ENCODE measurements at places on chromosomes 12 and 14.
A peak's percentile ranks its signal among the peaks of the same experiment; 100 is the strongest.

- DNase-seq, result no peak
These were observed 93.6 kb downstream of the PELI2 start for GRCh38 chr14:56211844-56212243.

DNA sequence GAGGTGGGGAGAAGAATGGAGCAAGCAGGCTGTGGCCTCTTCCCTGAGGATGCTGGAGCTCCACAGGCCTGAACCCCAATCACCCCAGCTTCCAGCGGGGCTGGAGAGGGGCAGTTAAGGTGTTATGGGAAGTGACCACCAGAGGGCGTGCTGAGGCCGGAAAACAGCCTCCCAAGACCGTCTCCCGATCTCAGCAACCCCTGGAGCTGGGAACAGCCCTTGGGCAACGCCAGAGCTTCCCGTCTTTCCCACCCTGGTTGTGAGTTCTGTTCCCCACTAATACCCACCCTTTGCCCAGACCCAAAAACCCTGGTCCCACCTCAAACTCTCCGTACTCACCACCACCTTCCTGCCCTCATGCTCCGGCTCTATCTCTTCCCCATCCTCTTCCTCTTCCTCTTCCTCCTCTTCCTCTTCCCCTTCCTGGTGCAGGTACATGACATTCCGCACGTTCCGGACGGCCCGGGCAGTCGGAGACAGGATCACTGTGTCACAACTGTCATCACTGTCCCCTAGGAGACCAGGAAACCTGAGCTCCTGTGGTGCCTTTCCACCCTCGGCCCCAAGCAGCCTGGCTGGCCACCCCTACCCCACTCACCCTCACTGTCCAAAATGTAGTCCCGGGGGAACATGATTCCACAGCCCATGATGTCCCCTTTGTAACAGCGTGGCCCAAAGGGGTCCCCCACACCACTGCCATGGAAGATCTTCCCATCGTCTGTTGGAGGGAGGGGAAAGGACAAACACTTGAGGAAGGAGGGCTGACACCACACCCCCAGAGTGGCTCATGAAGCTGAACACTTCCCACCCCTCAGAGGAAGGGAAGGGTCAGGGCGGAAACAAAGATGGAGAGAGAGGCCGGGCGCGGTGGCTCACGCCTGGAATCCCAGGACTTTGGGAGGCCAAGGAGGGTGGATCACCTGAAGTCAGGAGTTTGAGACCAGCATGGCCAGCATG is 12.9 kb downstream of the SPRYD3 start:
- DNase-seq, result peak; percentile 55

- no peak for DNase-seq
These were observed 40.9 kb upstream of the MBIP start for GRCh38 chr14:36361210-36361853.

GRCh38 chr14:90730206-90730766 is 85.9 kb downstream of the TTC7B start:
- DNase-seq, result no peak

- DNase-seq, result no peak
These were observed 130.6 kb upstream of the MYF6 start for GRCh38 chr12:80576641-80577418.

GRCh38 chr14:101217616-101218371 is 314.3 kb upstream of the RTL1 start:
- DNase-seq, result no peak

DNA sequence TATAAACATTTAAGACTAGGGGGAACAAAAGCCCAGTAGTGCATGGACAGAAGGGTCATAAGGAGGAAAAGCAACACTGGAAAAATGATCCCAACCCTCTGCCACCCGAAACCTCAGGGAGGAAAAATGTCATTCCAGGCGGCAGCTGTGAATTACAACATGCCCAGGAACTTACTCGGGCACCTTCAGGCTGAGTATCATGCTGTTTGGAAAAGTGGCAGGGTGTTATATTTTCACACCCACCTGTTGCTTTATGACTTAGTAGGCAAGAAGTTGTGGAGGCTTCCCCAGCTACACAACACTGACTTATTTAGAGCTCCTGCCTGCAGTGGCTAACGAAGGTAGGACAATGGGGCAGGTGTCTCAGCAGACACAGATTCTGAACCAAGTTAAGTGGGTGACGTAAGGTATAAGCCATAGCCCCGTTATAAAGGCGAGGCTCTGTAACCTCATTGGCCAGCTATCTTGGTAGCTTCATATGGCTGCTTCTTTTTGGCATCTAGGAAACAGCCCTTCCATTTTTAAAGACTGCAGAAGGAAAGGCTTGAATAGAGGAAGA is 96.1 kb upstream of the IFNG-AS1 start:
- DNase-seq, result no peak

- no peak for DNase-seq
These were observed 47.1 kb upstream of the CDKN3 start for GRCh38 chr14:54349713-54350112.

Data from CD4-positive, alpha-beta T cell (primary cell).